ENCODE measurements at places on chromosomes 7 and 10.

DNA sequence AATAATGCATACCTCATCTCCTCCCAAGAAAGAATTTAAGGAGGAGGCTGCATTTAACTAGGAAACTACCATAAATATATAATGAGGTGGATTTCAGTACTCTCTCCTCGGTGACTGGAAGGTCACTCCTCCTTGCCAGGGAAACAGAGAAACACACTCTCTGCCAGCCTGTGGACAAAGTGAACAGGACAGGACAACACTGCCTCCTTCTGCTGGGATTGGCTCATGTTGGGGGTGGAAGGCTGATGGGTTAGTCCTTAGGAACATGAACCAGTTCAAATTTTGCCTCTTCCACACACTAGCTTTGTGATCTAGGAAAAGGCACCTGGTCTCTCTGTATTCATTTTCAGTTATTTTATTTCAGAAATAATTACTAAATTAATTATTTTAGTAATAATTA lies 50.6 kb upstream of the STEAP4 start:
- no peak for DNase-seq

DNA sequence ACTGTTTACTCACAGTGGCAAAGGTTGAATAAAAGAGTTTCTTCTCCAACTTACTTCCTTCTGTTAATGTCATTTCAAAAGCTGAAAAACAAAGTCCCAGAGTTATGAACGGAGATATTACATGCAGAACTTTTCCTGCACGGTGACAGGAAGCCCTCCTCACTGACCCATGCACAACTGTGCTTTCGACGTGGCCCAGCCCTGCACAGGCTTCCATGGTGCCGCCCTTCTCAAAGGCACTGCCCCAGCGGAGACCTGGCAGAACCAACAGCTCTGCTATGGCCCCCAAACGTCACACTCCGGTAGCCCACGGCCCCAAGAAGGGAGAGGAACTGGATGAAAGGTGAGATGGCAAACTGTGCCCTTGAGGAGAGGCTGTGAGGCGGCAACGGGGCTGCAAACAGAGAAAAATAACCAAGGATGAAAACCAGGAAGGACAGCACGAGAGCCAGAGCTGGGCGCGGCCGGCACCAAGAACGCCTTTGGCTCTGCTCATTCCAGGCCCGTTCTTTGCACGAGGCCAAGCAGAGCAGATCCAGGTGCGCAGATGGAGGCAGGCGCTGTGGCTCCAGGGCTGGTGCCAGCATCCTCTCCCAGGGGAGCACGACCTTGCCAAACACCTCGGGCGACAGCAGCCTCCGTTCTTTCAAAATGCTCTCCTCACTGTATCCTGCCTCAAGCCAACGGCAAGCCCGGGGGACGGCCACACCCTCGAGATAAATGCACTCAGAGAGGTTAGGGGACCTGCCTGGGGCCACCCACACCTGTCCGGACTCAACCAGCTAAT lies 7.0 kb upstream of the FUOM start:
- DNase-seq = no peak

DNA sequence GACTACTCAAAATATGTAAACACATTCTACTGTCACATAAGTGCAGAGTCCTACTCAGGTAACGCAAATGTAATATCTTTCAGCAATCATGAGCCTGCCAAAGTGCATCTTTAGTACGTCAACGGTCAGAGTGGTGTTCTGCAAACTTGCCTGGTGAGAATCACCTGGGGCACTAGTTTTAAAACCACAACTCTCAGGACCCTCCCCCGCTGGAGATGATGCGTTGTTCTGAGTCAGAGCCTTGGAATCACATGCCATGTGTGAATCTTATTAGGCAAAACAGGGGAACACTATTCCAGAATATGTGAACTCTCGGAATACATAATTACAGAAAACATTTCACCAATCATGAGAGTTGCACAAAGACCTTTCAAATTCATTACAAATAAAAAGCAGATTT lies 115.7 kb downstream of the TPK1 start:
- no peak for DNase-seq

- DNase-seq = no peak
These were observed 48.0 kb upstream of the CYP2C9 start for GRCh38 chr10:94890264-94891022.

- no peak for DNase-seq
These were observed 128.9 kb upstream of the FZD1 start for GRCh38 chr7:91135300-91135699.

GRCh38 chr7:47546733-47547494 lies 35.0 kb downstream of the TNS3 start:
- DNase-seq = no peak

GRCh38 chr10:84375011-84375410 lies 46.6 kb downstream of the CCSER2 start:
- DNase-seq = no peak

DNA sequence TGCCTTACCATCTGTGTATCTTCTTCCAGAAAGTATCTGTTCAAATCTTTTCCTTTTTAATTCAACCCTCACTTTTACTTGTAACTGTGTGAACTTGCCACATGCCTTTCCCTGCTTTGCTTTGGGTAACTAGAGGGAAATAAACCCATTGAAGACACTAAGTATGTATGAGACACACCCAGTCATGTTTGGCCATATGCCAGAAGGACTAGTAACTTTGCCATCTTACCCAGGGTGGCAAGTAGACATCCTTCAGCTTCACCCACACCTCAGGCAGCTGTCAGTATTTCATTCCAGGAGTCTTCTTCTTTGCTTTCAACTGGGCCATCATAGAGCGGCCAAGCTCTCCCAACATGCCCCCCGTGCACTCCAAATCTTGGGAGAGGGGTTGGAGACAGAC lies 323.1 kb downstream of the TNS3 start:
- no peak for DNase-seq

GRCh38 chr7:105830405-105831301 lies 45.7 kb downstream of the ATXN7L1 start:
- no peak for DNase-seq

DNA sequence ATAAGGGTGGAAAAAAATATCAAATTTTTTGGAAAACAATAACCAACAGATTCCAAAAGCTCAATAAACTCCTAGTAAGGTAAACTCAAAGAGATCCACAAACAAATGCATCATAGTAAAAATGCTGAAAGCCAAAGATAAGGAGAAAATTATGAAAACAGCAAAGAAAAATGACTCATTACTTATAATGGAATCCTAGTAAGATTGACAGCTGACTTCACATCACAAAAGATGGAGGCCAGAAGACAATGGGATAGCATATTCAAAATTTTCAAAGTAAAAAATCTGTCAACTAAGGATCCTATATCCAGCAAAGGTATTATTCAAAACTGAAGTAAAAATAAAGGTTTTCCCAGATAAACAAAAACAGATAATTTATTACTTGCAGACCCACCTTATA lies 183.4 kb upstream of the VIPR2 start:
- no peak for DNase-seq

- no peak for DNase-seq
These were observed 675.8 kb downstream of the KCNMA1 start for GRCh38 chr10:76961841-76962240.

GRCh38 chr7:92850516-92850915 lies 14.1 kb upstream of the CDK6 start:
- DNase-seq = no peak

DNA sequence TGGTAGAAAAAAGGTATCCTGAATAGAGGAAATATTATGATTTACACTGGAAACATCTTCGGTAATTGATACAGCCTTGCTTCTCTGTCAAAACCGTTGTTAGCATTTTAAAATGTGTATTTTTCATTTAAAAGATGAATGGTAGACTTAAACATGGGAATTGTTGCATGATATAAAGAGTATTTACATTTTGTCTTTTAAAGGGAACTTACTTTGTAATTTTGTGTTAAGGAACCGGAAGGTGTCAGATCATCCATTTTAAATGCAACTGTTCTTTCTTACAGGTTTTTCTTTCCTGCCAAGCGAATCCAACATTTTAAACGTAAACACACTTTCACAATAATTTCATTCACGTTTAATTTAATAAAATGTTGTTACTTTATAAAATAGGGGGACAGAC lies 1.8 kb upstream of the IGF2BP3 start:
- no peak for DNase-seq

DNA sequence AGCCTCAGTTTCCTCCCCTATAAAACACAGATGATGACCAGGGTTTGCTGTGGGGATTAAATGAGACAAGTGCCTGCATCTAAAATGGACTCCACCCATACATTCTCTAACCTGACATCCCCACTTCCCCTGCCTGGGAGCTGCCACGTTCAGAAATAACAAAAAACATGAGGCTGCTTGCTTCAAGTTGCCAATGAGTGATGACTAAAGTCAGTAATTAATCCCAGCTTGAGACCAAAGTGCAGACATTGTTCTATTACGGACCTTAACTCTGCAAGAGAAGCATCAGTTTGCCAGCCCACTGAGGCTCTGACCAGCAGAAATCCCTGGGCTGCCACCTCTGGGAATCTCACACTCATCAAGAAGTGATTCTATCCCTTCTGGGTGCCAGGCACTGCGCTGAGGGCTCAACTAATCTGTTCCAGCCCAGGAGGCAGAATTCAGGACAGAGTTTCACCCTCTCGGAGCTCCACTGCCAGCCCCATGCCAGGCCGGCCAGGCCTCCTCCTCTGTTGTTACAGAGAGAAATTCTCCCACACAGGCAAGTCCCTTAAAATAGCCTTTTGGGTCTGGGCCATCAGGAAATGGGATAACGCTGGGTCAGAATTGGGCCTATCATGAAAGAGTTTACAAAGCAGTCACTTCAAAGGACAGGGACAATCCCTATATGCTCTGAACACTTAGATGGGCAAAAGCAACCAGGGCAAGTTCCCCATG lies 11.4 kb downstream of the SH3PXD2A start:
- DNase-seq = no peak

DNA sequence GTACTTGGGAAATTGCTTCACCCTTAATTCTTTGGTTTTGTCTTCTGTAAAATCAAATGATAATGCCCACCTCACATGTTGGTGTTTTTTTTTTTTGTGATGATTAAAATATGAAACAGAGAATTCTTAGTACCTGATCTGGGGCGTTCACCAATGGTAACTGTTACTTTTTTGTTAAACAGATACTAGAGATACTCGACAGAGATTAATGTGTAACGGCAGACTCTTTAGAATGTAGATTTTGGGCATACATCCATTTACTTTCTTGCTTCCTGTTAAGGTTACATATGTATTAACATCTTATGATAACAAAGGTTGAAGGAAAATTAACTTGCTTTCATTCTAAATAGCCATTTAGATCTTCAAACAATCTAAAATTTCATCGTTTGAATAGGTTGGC lies 23.3 kb downstream of the PLXDC2 start:
- DNase-seq = no peak

- no peak for DNase-seq
These were observed 380.0 kb upstream of the GALNT17 start for GRCh38 chr7:70751895-70752294.

GRCh38 chr10:3605882-3606281 lies 179.1 kb downstream of the KLF6 start:
- DNase-seq = no peak

GRCh38 chr7:23941551-23941950 lies 231.5 kb downstream of the STK31 start:
- DNase-seq = no peak

GRCh38 chr7:128361411-128362379 lies at the start of gene PRRT4:
PRRT4 (minus strand) TSS chr7:128361690.
- DNase-seq = peak; percentile 12

DNA sequence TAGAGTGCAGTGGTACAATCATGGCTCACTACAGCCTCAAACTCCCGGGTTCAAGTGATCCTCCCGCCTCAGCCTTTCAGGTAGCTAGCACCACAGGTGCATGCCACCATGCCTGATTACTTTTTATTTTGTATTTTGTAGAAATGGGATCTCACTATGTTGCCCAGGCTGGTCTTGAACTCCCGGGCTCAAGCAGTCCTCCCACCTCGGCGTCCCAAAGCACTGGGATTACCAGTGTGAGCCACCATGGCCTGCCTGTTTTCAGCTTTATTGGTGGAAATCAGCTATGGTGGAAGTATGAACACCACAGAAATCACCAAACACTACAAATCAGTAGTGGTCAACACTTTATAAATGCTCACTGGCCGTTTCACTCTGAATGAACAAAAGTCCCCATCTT lies 299.9 kb upstream of the LYZL1 start:
- DNase-seq = no peak

DNA sequence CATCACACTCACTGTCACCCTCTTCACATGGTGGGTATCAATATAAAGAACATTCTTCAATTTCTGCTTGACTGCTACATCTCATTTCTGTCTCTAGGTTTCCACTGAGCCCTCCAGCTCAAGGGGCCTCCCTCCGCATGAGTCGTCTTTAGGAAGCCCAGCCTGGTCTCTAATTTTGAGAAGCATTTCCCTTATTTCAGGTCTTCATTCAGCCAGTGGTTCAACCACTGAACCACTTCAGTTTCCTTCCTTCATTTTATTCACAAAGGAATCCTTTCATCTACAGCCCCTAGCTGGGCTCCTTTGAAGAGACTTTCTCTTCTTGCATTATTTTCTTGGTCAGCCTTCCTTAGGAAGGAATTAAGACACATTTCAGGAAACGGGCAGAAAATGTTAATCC lies 257.4 kb downstream of the KCNMA1 start:
- no peak for DNase-seq

GRCh38 chr10:132135053-132135872 lies 51.5 kb upstream of the DPYSL4 start:
- no peak for DNase-seq

- no peak for DNase-seq
These were observed 27.5 kb downstream of the GPRIN2 start for GRCh38 chr10:46528675-46529615.

GRCh38 chr7:16773326-16773725 lies 19.8 kb downstream of the TSPAN13 start:
- no peak for DNase-seq

- no peak for DNase-seq
These were observed 44.5 kb downstream of the FOXK1 start for GRCh38 chr7:4726566-4726965.

DNA sequence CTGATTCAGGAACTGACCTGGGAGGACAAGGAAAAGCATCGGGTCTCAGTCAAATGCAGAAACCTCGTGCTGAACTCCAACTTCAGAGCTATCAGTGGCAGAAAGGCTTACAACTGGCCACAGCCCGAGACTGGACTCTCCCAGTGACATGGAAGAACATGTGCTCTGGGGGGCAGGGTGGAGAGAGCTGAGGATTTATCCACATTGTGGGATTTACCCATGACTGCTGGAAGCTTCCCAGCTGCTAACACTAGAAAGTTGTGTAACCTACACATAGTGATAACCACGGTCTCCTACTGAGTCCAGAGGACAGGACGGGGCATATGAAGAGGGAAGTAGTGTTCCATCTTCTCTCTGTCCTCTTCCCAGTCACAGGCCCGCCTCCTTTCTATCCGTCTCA lies 103.4 kb downstream of the ITIH5 start:
- no peak for DNase-seq

GRCh38 chr7:135842446-135843179 lies 94.0 kb upstream of the FAM180A start:
- no peak for DNase-seq

DNA sequence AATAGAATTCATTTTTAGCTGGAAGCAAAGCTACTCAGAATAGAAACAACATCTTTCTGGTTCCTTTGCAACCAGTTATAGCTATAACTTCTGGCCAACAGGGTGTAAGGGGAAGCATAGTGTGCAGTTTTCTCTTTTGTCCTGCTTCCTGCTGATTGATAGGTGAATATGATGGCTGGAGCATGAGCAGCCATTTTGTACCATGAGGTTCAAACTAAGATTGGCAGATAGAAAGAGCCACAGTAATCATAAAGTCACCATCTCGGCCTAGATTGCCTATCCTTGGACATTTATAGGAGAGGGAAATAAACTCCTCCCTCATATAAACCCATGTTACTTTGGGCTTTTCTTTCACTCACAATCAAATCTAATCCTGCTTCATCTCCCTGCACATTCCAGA lies 102.2 kb upstream of the FGFR2 start:
- no peak for DNase-seq
